Activated CD4-positive, alpha-beta memory T cell treated with anti-CD3 and anti-CD28 coated beads for 36 hours (primary cell): ENCODE measurements at places on chromosomes 7 and 10. TPM values are rescaled to one million over a fixed set of nuclear protein-coding genes. Genes with fewer than 3 reads are reported as not detected.

Gene RPEL1
- 0.10 TPM for total RNA-seq

GRCh38 chr10:3467052-3467951 is 294.7 kb upstream of the PITRM1 start:
- peak overlapping the region; percentile 63 for H3K27ac ChIP-seq
- no peaks in the 10 kb centered on the region for H3K27me3 ChIP-seq

Gene PWWP2B
- total RNA-seq: 3.1 TPM

- H3K4me3 ChIP-seq: no peak overlapping the region
These were observed 301.9 kb upstream of the GALNT17 start for GRCh38 chr7:70830060-70830395.

DNA sequence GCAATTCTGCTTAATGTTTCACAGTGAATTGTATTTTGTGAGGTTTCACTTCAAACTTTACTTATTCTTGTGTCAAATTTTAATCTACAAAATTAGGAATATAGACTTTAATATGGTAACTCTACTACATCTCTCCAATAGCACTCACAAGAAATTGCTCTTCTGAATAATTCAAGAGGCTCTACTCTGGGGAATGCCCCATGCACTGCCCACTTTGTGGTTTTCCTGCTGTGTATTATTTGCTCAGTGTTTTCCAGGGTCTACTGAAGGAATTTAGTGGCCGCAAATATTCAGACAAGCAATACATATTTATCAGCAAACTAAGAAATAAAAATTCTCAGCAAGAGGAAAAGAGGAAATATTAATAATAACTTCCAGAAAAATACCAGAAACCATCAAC is 611.4 kb downstream of the TNS3 start:
- H3K27ac ChIP-seq: no peak overlapping the region
- no peak overlapping the region for H3K4me3 ChIP-seq
- no peaks in the 10 kb centered on the region for H3K36me3 ChIP-seq
- no peak for DNase-seq
- H3K4me1 ChIP-seq: no peaks in the 10 kb centered on the region

DNA sequence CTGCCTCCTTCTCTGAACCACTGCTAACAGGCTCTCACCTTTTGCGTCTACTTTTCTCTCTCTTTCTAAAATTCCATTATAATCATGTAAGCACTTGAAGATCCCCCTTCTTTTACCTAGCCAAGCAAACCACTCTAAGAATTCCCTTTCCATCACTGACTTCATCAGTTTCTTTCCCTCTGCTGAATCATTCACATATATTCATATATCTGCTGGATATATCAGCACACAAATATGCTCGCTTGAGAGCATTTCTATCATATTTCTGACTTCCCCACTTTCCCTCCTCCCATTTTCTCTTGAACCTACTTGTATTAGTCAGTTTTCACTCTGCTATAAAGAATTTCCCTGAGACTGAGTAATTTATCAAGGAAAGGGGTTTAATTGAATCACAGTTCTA is 84.2 kb upstream of the LRRN3 start:
- peaks cover 32% of the 10 kb centered on the region for H3K4me1 ChIP-seq
- no peak overlapping the region for H3K27ac ChIP-seq
- H3K36me3 ChIP-seq: peaks cover 3% of the 10 kb centered on the region
- H3K27me3 ChIP-seq: no peaks in the 10 kb centered on the region
- no peak overlapping the region for H3K4me3 ChIP-seq
- DNase-seq: no peak

Gene LRRC4
- total RNA-seq: 0.74 TPM

DNA sequence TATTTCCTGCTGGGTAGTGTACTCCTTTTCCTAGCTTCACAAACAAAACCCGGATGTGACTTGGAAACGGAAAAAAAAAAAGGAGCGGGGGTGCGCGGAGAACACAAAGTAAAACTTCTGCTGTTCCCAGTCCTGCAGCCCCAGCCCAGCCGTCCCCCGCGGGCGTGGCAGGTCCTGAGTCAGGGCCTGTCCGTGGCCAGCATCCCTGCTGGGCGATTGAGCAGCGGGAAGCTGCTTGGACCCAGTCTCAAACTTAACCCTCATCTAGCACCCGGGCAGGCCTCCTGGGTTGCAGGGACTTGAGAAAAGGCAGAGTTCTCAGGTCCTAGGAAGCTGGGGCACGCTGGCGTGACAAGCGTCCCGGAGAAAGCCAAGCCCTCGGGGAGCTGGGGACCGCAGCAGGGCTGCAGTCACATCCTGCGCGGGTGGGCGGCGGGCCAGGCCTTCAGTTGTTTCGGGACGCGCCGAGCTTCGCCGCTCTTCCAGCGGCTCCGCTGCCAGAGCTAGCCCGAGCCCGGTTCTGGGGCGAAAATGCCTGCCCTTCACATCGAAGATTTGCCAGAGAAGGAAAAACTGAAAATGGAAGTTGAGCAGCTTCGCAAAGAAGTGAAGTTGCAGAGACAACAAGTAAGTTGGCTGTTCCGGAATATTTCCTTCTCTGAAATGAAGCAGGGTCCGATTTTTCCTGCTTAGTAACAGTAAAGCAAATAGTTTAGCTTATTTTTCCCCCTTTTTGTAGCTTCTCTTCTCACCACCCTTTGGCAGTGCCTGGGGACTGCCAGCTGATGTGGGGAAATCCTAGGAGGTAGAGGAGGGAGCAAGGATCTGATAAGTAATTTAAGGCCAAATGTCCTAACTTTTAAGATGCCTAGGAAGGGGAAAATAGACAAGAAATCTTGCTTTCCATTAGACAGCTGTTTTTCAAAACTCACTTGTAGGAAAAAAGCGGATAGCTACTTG is at the start of gene GNG11:
Gene GNG11 (plus strand): TSS at position 129 of the 960 bp plus-strand sequence. CDS start 403 bp downstream, at position 532.
- no peaks in the 10 kb centered on the region for H3K36me3 ChIP-seq
- H3K4me3 ChIP-seq: peak within 1 kb of the TSS; percentile 63
- peaks cover 28% of the 10 kb centered on the region for H3K27me3 ChIP-seq
- H3K4me1 ChIP-seq: peaks cover 2% of the 10 kb centered on the region

Gene EFCAB10
- not detected for total RNA-seq

- no peak overlapping the region for H3K27ac ChIP-seq
- H3K4me3 ChIP-seq: no peak overlapping the region
- DNase-seq: no peak
- no peaks in the 10 kb centered on the region for H3K4me1 ChIP-seq
These were observed 188.7 kb upstream of the KAT6B start for GRCh38 chr10:74637685-74638084.

DNA sequence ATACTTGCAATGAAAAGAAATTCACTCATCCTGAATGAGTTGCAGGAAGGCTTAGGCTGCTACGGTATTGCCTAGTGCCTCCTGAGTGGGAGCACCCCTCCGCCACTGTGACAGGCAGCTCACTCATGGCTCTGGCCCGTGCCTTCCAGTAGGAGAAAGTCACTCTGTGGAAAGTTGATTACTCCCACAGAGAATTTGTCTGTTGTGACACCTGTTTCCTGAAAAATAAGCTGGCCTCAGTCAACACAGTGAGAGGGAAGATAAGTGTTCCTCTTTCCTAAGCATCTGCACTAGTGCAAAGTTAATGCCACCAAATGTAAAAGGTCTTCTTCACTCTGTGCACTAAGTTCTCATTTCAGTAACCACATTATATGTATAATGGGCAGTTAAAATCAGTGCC is 158.8 kb upstream of the INHBA start:
- no peak overlapping the region for H3K27ac ChIP-seq
- peaks cover 2% of the 10 kb centered on the region for H3K36me3 ChIP-seq
- no peak overlapping the region for H3K4me3 ChIP-seq
- DNase-seq: no peak
- no peaks in the 10 kb centered on the region for H3K4me1 ChIP-seq

DNA sequence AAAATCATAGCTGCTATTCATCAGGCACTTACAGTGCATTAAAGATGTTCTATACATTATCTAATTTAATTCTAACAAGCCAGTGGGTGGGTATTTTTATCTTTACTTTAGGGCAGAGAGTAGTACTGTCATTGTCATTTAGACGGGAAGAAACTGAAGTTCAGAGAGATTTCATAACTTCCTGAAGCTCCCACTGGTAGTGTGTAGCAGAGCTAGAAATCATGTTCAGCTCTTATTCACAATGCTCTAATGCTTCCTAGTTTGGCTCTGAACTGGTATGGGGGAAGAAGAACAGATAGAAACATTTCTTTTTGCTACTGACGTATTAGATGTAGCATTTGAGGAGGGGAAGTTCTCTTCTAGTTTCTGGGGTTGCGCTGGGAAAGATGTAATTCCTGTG is 116.7 kb downstream of the CYP26A1 start:
- no peak overlapping the region for H3K4me3 ChIP-seq
- H3K27me3 ChIP-seq: peaks cover 2% of the 10 kb centered on the region
- no peaks in the 10 kb centered on the region for H3K4me1 ChIP-seq
- no peak overlapping the region for H3K27ac ChIP-seq
- no peaks in the 10 kb centered on the region for H3K36me3 ChIP-seq
- DNase-seq: no peak

GRCh38 chr7:29254591-29254990 is 60.0 kb downstream of the CHN2 start:
- H3K4me1 ChIP-seq: no peaks in the 10 kb centered on the region
- H3K27me3 ChIP-seq: no peaks in the 10 kb centered on the region
- H3K27ac ChIP-seq: no peak overlapping the region
- H3K36me3 ChIP-seq: no peaks in the 10 kb centered on the region

DNA sequence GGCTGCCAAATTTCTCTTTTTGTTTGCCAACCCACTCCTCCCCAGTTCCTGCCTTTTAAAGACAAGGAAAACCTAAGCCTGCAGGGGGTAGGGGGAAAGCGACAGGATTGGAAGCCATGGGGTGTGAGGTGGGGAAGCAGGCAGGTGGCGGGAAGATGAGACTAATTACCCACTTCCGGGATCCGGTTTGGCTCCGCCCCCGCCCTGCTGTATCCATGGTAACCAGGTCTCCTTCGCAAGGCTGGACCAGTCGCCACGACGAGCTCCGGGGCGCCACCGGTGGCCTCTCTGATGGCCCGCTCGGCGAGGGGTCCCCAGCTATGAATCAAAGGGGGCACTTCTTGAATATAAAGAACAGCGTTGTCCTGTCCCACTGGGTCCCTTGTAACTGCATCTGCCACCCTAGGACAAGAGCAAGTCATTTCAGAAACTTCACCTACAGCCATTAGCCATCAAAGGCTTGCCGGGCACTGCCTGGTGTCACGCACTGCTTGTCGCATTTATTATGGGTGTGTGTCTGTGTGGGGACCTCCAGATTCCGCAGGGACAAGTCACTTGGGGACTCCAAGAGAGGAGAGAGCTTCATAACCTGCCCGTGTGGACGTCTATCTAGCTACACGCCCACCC is 55.4 kb upstream of the LMTK2 start:
- H3K27me3 ChIP-seq: no peaks in the 10 kb centered on the region
- peak; percentile 81 for DNase-seq
- no peaks in the 10 kb centered on the region for H3K36me3 ChIP-seq
- peaks cover 6% of the 10 kb centered on the region for H3K4me1 ChIP-seq
- no peak overlapping the region for H3K4me3 ChIP-seq

Gene LIPJ
- total RNA-seq: not detected

DNA sequence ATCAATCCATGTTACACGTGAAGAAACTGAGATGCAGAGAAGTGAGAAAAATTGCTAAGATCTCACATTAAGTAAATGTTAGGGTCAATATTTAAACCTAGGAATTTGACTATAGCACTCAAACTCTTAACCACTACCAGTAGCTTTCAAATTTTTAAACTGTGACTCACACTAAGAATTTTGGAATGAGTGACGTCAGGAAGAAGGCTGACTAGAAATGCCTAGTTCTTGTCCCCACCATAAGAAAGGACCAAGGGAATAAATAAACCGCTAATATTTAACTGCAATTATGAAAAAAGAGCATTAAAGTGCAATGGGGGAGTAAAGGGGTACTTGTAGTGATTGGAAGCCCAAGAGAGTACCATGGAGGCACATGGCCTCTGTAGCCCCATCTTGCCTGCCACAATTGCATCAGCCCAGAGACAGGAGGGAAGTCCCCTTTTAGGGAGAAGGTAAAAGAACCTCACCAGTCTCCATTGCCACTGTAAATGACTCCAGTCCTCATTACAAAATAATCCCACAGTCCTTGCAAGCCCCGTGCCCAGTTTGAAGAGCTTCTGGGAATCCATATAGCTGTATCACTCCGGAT is 3.5 kb upstream of the AKR1B1 start:
- H3K36me3 ChIP-seq: peaks cover 6% of the 10 kb centered on the region
- no peak overlapping the region for H3K27ac ChIP-seq
- H3K4me1 ChIP-seq: peaks cover 20% of the 10 kb centered on the region
- H3K27me3 ChIP-seq: no peaks in the 10 kb centered on the region

Gene VPS37D
- total RNA-seq: 0.26 TPM

Gene PFKP
- 175 TPM for total RNA-seq

DNA sequence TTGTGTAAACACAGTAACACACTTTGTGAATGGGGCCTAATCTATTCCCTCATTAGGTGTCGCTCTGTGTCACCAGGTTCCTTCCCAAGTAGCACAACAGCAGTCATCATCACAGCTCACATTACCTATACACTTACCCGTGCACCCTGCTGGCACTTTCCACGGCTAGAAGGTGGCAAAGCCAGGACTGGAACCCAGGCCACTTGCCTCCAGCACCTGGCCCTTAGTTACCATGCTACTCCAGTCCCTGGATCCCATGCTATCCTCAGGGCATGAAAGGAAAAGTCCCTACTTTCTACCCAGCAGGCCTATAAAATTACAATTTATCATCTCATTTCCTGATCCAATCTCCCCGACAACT is 18.4 kb downstream of the SMURF1 start:
- no peaks in the 10 kb centered on the region for H3K27me3 ChIP-seq
- no peak overlapping the region for H3K27ac ChIP-seq
- DNase-seq: no peak
- H3K4me3 ChIP-seq: no peak overlapping the region
- H3K36me3 ChIP-seq: peaks cover 2% of the 10 kb centered on the region

DNA sequence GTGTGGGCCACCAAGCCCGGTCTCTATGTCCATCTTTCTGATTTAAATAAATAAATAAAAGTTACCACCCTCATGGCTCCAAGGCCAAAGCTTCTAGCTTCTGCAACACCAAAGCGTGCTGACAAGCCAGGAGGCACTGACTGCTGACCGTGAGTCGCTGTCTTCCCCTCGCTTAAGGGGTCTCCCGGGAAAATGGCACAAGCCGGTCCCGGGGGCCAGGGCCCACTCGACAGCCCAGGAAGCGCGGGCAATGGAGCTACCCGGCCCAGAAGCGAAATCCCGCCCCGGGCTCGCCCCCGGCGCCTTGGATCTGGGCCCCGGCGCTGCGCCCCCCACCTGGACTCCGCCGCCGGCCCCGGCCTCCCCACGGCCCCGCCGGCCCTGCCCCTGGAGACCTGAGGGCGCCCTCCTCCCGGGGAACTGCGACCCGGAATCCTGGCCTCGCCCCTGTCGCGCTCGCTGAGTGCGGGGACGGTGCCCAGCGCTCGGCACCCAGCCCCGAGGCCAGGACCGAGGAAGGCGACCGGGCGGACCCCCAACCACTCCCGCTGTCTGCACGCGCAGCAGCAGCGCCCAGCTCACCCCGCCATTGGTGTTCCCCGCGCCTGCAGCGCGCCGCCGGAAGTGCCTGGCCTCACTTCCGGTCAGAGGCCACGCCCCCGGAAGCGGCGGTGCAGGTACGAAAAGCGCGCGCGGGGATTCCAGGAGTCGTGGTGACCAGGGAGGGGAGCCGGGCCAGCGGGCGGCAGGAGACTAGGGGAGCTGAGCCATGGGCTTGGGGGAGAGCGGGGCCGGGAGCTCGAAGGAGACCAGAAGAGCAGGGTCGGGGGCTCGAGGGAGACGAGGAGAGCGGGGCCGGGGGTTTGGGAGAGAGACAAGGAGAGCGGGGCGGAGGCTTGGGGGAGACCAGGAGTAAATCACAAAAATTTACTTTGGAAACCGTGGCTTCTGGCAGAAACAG is at the start of the genes MRM2 and NUDT1:
Gene MRM2 (minus strand): TSS at position 626 of the 961 bp plus-strand sequence. CDS start 36 bp downstream, at position 590.
Gene NUDT1 (plus strand): TSS at position 647 of the 961 bp plus-strand sequence. CDS start 2,349 bp downstream, outside the sequence.
- H3K36me3 ChIP-seq: peaks cover 12% of the 10 kb centered on the region
- DNase-seq: peak; percentile 82
- H3K4me3 ChIP-seq: peak within 1 kb of the TSS; percentile 91
- H3K4me1 ChIP-seq: peaks cover 20% of the 10 kb centered on the region
- peak within 1 kb of the TSS; percentile 88 for H3K27ac ChIP-seq
- H3K27me3 ChIP-seq: no peaks in the 10 kb centered on the region
